ENCODE measurements at places on chromosomes 2 and 18.

- no peak for DNase-seq
These were observed 138.5 kb downstream of the MTX2 start for GRCh38 chr2:176407706-176408105.

- DNase-seq: no peak
These were observed 105.1 kb upstream of the SIX2 start for GRCh38 chr2:45114221-45114955.

DNA sequence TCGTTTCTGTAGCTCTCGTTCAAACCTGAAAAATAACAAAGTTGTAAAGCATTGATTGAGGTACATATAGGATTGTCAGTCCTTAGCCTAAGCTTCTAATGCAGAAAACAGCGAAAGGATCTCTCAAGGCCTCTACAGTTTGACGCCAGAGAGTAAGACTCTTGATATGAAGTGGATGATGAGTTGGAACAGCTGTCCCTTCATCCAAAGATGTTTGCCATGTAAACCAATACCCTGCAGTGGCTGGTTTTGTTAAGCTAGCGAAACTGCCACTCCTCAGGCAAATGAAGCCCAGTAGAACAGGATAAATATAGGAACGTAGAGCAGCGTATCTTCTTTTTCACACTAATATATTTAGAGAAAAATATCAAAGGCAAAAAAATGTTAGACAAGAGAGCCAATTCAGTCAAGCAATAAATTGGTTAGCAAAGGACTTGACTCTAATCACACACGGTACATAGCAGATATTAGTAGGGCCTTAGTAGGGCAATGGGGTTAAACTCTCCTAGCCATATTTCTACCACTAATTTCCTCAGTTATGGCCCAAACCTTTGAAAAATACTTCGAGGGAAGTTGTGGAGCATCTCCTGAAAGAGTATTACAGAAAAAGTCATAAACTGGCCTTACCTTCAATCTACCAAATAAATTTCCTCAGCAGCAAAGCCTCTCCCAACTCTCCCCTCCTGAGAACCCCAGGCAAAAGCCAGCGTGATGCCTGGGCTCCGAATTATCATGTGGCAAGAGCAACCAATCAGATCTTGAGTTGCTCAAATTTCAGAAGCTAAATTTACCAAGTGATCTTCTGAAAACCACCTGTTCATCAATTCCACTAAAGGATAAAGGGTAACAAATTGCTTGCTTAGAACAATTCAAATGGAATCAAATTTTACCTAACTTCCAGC is at the start of gene NEB:
Gene NEB (minus strand): TSS at position 706 of the 902 bp plus-strand sequence. CDS start 1,320 bp downstream, outside the sequence.
- DNase-seq: no peak

DNA sequence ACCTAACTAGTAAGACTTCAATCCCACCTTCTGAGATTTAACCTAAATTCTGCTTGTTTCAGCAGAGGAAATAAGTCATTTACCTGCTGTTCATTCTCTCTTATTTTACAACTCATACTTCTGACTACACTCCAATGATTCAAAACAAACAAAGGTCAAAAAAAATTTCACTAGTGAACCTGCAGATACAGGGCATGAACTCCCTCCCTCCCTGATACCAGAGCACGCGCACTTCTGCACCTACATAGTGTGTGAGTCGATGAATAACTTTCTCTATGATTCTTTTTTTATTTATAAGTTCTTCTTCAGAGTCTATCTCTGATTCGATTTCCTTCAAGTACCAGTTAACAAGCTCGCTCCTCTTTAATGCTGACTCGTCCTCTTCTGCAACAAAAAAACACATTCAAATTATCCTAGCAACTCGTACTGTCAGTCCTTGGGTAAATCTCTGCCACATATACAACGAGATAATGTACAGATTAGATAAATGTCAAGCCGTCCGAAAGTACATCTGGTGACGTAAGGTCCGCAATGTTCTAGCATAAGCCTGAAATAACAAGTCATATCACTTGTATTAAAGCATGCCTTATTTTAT is 7.4 kb upstream of the LCT start:
- DNase-seq: no peak

DNA sequence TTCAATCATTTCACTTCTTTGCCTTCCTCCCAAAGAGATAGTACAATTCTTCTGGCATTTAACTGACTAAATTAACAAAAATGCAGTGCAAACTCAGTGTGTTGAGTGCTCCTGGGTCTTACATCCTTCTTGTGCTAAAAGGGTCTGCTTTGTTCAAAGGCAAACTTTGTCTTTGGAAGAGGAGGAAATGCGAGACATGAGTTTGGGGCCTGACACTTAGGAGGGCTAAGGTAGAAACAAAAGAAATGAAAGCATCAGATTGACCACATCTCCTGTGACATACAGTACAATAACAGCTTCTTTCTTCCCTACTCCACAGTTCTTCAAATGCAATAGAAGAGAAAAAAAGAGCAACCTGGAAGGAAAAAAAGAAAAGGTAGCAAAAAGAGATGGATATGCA is 161.7 kb downstream of the CNTNAP5 start:
- DNase-seq: no peak

DNA sequence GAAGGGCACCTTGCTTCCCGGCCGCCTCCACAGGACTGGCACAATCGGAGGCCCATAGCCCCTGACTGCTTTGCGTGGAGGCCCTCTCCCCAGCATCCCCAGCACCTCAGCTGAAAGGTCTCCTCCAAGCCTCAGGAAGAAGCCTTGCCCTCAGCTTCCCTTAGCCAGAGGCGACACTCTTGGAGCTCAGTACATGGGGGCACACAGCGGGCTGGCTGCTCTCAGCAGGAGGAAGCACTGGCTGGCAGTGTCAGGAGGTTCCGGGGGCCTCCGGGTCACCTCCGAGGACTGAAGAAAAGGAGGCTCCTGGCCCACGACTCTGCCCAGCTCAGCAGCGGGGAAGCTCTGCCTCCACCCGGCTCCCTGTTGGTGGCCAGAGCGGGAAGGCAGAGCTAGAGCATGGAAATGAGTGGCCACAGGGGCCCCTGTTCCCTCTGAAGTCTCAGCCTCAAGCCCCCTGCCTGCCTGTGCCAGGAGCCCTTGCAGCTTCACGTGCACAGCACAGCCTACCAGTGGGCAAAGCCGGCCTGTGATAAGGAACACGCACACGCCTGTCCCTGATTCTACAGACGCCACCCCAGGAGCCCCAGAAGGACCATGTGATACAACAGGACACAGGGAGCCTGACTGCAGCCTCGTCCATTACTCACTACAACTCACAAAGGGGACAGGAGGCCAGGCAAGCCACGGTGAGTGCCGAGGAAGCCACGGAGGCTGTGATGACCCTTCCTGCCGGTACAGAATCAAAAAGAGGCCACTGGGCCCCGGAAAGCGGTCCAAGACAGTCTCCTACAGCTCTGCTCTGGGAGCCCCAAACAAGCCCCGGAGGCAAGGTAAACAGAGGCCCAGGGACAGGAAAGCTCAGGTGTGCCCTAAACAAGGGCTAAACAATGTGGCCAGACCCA is 15.5 kb downstream of the HDAC4 start:
- DNase-seq: no peak

- DNase-seq: no peak
These were observed 88.5 kb upstream of the TACR1 start for GRCh38 chr2:75287624-75288316.

- DNase-seq: no peak
These were observed 179.5 kb downstream of the EN1 start for GRCh38 chr2:118667964-118668363.

- DNase-seq: no peak
These were observed 121.8 kb downstream of the CERS6 start for GRCh38 chr2:168577885-168578284.

DNA sequence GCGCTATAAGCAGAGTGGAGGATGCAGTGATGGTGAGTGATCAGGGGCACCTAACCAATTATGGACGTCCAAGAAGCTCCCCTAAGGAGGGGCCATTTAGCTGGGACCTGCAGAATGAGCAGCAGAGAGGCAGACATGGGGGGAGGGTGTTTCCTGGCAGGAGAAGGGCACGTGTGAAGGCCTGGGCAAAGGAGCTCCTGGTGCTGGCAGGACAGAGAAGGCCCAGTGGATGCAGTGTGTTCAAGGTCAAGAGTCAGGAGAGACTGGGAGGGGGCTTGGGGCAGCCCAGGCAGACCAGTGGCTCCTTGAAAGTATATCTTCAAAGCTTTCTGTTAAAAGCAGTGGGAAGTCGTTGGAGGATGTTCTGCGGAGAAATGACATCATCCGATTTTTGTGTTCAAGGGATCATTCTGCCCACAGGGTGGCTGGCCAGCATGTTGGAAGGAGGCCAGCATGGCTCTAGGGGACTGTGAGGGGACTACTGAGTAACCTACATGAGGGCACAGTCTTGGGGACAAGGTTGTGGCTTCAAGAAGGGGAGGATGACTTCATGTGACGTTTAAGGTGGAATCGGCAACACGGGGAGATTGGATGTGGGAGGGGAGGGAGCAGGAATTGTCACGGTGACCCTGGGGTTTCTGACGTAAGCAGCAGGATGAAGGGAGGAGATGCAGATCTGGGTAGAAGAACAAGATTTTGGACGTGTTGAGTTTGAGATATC is 9.0 kb upstream of the CIB4 start:
- no peak for DNase-seq

DNA sequence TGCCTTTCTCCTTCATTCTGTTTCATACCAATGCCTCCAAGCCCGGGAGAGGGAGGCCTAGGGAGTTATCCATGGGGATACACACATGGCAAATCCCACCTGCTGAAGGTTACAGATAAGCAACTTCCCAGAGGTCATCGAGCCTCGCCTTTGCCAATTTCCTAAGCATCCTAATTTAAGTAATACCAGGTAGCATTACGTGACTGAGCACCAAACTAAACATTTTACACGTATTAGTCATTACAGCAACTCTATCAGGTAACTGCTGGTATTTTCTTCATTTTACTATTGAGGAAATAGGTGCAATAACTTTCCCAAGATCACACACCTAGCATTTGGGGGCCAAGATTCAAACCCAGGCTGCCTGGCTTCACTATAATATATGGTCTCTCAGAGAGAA is 30.1 kb upstream of the BZW1 start:
- no peak for DNase-seq

GRCh38 chr2:27282892-27283291 is 663 bp downstream of the TRIM54 start:
- DNase-seq: no peak

DNA sequence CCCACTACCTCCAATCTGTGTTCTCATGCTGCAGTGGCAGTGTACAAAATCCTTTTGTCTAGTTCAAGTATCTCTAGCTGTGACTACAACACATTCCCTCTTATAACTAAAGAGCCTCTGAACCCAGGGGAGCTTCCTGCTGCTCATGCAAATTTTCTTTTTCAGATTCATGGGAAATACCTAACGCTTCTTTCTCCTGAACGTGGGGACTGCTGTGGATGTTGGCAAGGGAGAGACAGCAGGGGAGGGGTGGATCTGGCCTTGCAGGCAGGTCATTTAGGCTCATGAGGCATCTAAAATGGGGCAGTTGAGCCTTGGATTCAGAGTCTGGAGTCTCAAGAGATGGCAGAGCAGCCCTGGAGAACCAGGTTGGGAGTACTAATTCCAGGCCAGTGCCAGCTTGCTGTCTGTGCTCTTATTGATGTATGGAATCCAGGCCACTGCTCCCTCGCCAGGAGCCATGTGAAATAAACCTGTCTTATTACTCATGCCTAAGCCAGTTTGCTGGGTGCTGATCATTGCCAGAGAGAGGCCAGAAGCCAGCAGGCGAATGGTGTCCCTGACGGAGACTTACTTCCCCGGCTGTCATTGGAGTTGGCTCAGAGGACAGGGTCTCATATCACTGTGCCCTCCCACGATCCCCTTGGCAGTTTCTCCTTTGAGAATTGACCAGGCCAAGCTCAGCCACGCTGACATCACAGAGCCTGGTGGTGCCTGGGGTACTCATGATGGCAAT is 29.2 kb upstream of the TNP1 start:
- DNase-seq: no peak

DNA sequence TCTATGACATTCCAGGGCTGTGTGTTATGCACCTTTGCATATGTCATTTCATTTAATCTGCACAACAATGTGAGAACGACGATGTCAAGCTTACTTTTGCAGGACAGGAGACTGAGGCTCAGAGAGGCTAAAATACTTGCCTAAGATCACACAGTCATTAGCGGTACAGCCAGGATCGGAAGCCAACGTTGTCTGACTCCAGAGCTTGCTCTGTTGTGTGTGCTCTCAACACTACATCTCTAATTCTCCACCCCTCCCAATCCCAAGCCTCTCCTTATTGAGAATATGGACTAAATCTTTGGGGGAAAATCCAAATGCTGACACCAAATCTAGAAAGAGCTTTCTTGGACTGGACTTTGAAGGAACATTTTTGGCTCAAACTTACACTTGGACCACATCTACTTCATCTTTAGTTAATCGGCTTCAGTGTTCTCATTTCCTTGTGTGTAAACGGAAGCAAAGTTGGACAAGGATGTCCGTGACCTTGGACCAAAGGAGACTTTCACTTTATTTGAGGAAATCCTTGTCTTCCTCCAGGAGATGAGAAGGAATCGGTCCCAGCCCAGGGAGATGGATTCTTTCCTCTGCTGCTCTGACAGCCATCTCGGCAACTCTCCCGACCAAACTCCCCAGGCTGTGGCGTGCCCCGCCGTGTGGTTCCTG is 242.4 kb downstream of the LPIN1 start:
- DNase-seq: no peak

DNA sequence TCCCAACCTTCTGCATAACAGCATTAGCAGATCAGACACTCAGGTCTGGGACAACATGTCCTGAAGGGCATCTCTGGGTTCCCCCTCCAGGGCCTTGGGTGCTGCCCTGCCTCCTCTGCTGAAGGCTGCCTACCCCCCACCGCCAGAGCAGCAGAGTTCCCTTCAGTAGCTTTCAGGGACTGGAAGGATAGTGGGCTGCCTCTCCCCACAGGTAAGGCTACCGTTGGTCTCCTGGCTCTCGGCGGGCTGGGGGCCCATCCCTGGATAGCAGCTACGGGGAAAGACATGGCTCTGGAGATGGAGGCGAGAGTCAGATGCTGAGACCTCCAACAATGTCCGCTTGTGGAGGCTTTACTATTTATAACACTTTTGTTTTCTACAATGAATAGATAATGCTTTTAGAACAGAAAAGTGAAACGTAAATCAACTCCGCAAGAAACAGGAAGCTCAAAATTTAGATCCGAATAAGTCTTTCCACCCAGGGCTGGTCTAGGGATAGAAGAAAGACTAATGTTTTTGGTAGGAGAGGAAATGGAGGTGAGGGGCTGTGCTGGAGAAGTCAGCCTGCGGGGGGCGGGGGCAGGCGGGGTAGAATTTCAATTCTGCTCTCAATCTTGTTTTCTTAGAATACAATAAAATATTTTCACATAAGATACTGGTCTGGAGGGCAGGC is 58.4 kb downstream of the ARL4C start:
- no peak for DNase-seq

DNA sequence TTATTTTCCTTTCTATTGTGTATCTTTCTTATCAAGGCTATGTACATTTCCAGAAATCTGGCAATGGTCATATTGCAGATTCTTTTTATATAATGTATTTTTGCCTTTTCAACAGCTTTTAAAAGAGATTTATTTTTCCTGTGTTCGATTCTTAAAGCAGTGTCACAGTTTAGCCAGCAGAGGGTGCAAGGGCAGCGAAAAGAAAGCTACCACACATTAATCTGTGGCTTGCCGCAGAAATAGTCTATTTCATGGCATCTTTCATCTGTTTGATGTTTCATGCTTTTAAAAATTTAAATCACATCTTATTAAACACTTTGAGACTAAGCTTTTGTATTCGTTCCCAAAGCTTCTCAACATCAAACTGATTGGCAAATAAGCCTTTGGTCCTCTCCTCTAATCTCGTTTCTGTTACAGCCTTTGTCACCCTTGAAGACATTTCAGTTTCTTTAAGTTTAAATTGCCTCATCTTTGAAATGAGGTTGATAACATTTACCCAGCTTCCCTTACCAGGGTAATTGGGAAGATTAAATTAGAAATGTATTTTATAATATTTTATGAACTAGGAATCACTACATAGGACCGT is 73.3 kb downstream of the PIK3C3 start:
- DNase-seq: no peak
